ENCODE measurements at places on chromosomes 5 and 9.

DNA sequence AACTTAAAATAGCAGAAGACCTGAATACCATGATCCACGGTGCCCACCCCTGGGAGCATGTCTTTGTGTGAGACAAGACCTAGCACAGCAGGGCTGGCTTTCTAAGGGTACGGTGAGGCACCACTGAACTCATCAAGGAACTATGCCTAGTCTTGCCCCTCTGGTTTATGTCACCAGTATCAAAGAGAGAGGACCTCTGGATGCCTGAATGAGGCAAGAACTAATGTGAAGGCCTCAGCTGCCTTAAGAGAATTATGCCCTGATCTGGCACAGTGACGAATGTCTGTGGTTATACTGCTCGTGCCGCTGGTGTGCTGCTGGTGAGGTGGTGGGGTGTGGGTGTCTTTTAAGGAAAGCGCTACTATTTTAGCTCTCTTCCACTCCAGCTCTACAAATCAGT lies 23.0 kb downstream of the NREP start:
- DNase-seq = no peak

DNA sequence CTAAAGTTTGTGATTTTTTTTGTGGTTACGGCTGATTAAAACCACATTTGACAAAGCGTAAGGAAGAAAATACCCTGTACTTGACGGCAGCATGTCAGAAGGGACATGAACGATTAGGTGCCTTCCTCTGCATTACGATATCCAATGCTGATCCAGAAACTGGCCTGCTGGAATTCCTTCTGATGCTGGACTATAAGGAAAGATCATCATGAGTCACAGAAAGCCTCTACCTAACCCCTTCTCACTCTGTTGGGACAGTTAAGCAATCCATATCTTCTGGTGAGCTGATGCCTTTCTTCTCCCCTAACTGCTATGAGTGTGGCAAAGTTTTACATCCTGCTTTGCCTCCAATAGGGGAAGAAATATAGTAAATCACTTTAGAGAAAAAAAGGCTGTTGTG lies 78.4 kb upstream of the PAPPA start:
- no peak for DNase-seq

- DNase-seq = no peak
Observed at GRCh38 chr5:154296525-154297159, 106.1 kb downstream of the GALNT10 start.

GRCh38 chr5:167008705-167009104 lies 1282.7 kb upstream of the WWC1 start:
- no peak for DNase-seq

- DNase-seq = no peak
Observed at GRCh38 chr5:151071848-151072629, 8.8 kb downstream of the TNIP1 start.

DNA sequence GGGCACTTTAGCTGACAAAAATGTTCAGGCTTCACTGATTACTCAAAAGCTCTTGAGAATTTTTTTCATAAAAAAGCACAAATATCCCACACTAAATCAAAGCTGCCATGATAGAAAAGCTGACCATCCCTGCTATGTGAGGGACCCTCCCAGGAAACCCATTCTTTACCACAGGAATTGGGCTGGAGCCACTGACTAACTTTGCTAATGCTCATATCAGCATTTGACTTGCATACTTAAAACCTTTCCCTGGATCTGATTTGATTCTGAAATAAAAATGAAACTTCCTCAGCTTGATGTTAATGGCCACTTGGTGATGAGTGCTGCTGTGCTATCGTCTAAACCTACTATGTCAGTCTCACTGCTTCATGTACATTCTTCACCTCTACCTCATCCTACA lies 243.6 kb downstream of the PRELID2 start:
- DNase-seq = no peak

GRCh38 chr5:13566871-13567339 lies 377.6 kb downstream of the DNAH5 start:
- no peak for DNase-seq

GRCh38 chr9:124765439-124765835 lies 5.7 kb downstream of the NR6A1 start:
- DNase-seq = no peak

DNA sequence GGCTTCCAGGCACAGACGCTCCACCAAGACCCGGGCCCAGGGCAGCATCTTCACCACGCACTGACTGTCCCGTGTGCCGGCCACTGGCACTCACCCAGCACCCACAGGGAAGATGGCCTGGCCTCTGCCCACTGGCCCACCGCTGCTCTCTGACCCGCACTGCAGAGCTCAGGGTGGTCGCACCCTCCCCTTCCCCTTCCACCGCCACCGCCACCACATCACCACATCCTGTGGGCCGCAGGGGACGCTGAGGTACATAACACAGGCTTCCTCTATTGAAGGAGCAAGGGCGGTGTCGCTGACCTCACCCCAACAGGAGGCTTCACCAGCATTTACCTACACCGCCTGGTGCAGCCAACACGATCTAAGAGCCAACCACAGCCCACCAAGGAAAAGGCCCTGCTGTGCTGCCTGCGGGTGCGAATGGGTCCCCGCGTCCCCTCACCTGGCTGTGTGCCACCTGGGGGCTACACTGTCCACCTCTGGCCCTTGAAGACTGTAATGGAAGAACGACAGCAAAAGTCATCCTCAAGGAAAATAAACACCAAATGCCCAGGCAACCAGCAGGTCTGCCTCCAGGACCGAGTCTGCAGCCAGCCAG lies 101.8 kb downstream of the CAMSAP1 start:
- DNase-seq = no peak

DNA sequence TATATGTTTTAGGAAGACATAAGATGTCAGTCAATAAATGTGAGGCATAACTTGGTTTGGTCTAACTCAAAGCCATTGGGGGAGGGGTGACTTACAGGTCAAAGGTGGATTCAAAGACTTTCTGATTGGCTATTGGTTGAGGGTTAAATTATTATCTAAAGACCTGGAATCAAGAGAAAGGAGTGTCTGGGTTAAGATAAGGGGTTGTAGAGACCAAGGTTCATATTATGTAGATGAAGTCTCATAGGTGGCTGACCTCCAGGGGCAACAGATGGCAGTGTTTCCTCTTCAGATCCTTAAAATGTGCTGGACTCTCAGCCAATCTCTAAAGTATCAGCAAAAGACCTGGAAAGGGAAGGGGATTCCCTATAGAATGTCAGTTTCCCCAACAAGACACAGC lies 51.3 kb upstream of the MINAR2 start:
- DNase-seq = no peak

DNA sequence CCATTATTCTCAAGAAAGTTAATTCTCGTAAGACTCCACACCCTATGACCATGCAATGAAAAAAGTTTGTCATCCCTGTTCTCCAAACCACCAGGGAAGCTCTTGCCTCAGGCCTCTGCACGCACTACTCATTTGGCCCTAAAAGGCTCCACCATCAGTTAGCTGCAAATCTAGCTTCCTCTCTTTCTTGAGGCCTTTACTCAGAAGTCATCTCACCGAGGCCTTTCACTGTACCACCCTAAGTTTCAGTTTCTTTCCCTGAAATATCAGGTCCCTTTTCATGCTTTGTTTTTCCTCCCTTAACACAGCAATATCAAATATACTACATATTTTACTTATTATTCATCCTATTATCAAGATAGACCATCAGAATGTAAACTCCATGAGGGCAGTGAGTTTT lies 39.1 kb downstream of the OXCT1 start:
- DNase-seq = no peak

- no peak for DNase-seq
Observed at GRCh38 chr5:172207511-172207910, 13.5 kb downstream of the EFCAB9 start.

- no peak for DNase-seq
Observed at GRCh38 chr5:5419291-5420210, 2.9 kb upstream of the ICE1 start.

GRCh38 chr9:20848490-20848889 lies 164.4 kb downstream of the FOCAD start:
- DNase-seq = no peak

GRCh38 chr9:113707953-113708695 lies 168.0 kb upstream of the ZNF618 start:
- DNase-seq = no peak

- no peak for DNase-seq
Observed at GRCh38 chr5:169112016-169112415, 188.9 kb downstream of the SLIT3 start.

- DNase-seq = no peak
Observed at GRCh38 chr5:112379542-112380325, 39.3 kb downstream of the EPB41L4A start.

DNA sequence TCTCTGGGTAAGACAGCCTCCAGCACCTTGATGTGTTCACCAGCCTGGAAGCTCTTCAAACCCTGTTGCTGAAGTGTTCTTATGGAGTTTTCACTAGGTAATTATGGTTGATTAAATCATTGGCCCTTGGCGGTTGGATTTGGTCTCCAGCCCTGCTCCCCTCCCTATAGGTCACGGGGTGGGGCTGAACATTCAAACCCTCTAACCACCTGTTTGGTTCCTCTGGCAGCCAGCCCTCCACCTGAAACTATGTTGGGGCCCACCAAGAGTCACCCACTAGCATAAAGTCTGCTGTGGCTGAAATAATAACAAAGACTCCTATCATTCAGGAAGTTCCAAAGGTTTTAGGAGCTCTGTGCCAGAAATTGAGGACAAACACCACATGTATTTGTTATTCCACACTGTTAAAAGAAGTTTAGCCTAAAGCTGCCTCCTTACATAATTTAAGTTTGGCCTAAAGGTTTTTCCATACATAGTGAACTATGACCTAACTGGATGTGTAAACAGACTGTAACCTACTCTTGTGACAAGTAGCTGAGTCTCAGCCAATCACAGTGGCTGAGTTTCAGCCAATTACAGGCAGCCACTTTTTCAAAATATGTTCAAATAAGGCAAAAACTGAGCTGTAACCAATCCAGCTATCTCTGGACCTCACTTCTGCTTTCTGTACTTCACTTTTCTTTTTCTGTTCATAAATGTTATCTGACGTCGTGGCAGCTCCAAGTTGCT lies 34.8 kb downstream of the TMEM252 start:
- no peak for DNase-seq

GRCh38 chr9:86287013-86287412 lies 4.7 kb upstream of the ISCA1 start:
- DNase-seq = peak; percentile 25

- no peak for DNase-seq
Observed at GRCh38 chr5:116482394-116482793, 92.2 kb downstream of the SEMA6A start.

DNA sequence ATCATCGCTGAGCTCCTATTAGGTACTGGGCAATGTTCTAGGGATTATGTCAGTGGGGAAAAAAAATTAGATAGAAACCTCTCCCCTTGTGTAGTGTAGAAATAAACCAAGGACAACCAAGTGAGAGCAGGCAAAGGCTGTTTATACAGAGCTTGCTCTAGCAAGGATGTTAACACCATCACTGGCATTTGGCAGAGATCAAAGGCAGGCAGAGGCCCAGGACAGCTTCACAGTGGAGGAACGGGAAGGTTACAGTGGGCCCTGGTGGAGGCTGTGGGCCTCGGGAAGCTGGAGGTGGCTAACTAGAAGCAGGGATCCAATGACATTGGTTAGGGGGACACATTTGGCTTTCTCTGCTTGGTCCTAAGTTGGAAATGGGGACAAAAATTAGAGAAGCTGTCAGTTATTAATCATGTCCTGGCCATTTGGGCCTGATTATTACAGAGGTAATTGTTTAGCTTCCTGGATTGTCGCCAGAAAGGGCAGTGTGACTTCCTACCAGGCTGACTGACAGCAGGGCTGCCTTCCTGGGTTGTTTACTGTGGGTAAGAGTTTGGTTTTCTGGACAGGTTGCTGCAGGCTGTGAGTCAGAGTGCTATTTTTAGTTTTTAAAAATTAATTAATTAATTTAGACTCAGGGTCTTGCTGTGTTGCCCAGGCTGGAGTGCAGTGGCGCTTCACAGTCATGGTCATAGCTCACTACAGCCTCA lies 259.3 kb downstream of the ROR2 start:
- DNase-seq = no peak

DNA sequence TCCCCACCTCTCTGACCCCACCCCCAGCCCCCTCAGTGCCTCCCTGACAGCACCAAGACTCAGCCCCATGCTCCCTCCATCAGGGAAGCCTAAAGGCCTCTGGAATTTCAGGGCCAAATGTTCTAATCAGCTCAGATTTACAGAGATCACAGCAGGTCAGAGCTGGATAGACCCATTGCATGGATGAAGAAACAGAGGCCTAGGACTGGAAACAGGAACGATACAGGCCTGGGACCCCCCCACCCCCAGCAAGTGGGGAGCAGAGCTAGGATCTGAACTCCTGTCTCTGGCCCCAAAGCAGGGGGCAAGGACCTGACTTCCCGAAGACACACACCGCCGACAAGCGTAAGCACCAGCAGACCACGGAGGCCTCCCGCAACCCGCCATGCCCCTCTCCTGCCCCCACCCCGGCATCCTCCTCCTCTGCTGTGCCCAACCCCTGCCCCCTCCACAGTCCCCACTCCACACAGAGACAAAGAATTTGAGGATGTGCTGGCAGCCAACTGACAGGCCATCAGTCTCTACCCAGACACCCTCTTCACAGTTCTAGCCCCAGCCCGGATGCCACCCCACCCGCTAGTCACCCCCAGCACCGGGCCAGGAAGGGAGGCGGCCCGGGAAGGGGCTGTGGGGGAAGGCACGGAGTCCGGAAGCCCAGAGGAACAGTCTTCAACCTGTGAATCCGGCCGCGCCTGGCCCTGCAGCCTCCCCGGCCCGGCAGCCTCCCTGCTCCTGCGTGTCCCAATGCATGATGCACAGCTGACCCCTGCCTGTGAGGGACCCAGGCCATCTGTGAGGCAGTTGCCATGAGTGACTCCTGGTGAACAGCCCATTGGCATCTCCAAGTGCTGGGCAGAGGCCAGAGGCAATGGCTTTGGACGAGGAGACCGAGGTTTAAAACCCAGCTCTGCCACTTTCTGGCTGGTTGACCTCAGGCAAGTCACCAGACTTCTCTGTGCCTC lies 31.3 kb downstream of the NDUFA8 start:
- DNase-seq = peak; percentile 20

DNA sequence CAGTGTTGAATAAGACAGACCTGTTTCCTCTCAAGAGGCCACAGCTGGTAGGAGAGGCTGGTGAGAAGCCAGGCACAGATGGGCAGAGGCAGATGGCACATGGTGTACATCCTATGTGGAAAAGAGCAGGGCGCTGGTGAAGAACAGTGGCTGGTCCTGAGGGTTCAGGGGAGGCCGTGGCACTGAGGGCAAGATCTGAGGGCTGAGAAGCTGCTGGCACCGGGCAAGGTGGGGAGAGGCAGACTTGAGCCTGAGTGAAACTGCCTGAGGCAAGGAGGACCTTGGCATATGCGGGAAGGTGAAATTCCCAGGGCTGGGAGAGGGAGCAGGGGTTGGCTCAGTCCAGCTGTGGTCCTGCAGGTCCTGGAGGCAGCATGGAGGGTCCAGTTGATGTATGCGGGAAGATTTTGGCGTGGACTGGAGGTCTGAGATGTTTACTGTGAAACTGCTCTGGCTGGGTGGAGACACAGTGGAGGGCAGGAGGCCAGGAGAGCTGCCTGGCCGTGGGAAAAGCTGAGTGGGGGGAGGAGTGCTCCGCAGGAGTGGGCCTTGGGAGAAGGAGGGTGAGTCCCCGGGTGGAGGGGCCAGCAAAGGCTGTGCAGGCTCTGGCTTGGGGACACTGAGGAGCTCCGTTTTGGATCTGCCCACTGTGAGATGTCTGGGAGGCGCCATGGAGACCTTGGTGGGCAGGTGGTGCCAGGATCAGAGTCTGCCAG lies 2.6 kb downstream of the MAN1B1 start:
- no peak for DNase-seq

Measured in CD4-positive, alpha-beta T cell treated with Interleukin-6 for 4 hours (primary cell).